ENCODE measurements at places on chromosomes 7 and 10.
A peak's percentile ranks its signal among the peaks of the same experiment; 100 is the strongest.

- no peak for DNase-seq
These were observed 54.2 kb downstream of the DNAJC12 start for GRCh38 chr10:67783606-67784294.

GRCh38 chr7:105279688-105280007, 109.1 kb downstream of the SRPK2 start:
- DNase-seq: no peak

DNA sequence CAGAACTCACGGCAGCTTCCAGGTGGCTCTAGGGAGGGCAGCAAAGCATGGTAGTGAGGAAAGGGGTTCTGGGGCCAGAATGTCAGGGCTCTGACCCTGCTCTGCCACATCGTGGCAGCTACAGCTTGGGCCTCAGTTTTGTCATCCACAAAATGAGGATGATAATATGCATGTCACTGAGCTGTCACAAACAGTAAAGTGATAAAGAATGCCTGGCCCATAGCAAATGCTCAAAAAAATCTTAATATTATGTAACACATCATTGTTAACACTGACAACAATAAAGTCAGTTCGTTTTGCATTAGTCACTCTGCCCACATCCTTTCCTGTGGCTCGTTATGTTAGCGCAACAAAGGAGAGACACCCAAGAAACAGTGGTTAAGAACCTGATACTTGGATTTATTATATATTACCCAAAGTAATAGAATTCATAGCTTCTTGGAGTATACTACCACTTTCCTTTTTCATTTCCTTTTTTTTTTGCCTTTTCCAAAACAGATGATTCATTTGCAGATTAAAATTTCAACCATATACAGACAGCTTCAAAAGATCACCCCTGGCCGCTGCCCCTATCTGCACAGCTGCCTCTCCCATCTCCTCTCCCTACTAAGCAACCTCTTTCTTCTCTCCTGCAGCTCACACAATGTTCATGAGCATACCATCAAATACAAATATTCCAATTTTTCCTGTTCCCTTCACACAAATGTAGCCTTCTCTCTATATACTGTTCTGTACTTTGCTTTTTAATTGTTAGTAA, 45.5 kb upstream of the DDC start:
- no peak for DNase-seq

- no peak for DNase-seq
These were observed 65.4 kb downstream of the FANK1 start for GRCh38 chr10:125961743-125962142.

GRCh38 chr10:80277567-80278250, 11.7 kb downstream of the MAT1A start:
- no peak for DNase-seq

DNA sequence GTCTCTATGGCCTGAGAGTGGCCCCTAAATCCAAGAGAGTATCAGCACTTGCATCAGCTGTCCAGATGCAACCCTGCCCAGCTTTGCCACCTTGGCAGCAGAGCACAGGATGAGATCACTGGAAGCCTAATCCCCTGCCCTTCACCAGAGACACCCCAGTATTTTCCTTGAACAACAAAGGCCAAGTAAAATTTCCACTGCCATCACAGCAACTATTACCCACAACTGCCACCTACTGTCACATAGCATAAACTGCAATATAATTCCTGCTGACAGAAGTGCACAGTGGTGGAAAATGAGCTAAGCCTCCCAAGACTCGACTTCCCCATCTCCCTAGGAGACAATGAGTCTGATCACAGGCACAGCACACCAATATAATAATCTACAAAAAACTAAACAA, 462.8 kb upstream of the ZWINT start:
- DNase-seq: no peak

DNA sequence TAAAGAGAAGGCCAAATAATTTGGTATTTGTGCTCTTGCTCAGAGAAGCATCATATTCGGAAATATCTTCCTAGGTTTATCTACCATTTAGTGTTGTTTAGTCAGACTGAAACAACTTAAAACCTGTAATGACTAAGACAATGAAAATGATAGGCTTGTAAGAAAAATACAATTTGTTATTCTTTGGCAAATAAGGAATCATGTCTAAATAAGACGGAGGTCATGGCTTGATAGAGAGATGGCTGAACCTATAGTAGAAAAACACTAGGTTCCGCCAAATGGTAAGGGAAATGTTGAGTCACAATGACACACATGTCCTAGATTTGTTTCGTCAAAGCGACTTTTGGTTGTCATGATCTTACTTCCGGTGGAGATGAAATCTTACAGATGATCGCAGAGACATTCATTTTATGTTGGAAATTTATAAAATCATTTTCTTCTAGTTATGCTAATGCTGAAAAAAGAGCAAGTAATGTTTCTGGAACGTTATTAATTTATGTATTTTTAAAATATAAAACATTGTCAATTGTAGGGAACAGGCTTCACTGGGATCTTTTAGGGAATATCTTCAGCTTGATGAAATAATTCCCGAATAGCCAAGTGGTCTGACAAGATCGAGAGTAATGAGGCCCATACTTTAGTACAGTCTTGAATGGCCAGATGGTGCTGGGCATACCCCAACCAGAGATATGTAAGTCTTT, 1.0 kb downstream of the SRGN start:
- no peak for DNase-seq

GRCh38 chr10:132398566-132398991, 1.6 kb downstream of the PWWP2B start:
- DNase-seq: no peak

DNA sequence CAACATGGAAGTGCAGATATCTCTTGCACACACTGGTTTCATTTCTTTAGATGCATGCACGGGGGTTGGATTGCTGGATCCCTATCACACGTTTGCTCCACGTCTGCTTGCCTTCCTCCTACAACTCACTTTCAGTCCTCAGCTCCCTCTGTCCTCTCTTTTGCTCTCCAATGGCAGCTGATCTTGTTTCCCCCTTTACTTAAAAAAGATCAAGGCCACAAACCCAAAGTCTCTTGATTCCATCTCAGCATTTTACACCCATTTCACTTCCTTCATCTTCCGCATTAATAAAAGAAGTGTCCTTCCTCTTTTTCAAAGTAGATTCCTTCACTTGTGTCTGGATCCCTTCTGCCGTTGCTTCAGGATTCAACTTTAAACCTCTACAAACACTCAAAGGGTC, 245.2 kb downstream of the DOCK4 start:
- DNase-seq: no peak

- DNase-seq: no peak
These were observed 143.3 kb upstream of the RSU1 start for GRCh38 chr10:16960551-16960950.

DNA sequence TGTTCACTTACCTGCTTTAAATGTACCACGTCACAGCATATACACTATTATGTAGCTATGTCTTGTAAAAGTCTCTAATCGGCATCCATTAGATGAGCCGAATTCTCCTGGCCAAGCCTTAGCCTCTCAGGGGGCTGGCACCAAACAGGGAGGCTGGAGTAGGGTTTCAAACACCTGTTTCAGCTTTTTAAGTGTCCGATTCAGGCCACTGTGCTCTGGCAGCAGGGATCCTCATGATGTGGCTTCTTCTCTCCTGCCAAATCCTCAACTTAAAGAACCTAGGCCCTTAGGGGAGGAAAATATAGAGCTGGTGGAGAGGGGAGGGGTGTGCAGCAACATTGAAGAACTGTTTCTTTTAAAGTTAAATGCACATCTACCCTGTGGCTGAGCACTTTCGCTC, 68.5 kb upstream of the NFKB2 start:
- DNase-seq: no peak

- no peak for DNase-seq
These were observed 36.3 kb upstream of the CDK6 start for GRCh38 chr7:92872701-92873100.

- DNase-seq: peak; percentile 12
These were observed 10.8 kb upstream of the JCAD start for GRCh38 chr10:30070001-30070685.

GRCh38 chr7:50138101-50138500, 45.1 kb upstream of the ZPBP start:
- no peak for DNase-seq

DNA sequence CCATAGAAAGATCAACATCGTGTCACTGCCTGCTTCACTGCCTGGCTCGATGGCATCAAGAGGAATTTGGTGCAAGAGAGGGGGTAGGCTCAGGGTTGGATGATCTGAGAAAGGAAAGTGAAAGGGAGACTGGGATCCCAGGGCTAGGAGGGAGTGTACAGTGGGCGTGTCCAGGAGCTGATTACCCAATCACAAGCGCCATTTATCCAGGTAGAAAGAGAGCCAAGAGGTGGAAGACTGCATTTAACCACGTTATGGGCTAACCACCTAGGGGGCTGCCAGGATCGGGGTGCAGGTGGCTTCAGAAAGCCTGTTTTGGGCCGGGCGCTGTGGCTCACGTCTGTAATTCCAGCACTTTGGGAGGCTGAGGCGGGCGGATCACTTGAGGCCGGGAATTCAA, 10.3 kb downstream of the PODXL start:
- no peak for DNase-seq

DNA sequence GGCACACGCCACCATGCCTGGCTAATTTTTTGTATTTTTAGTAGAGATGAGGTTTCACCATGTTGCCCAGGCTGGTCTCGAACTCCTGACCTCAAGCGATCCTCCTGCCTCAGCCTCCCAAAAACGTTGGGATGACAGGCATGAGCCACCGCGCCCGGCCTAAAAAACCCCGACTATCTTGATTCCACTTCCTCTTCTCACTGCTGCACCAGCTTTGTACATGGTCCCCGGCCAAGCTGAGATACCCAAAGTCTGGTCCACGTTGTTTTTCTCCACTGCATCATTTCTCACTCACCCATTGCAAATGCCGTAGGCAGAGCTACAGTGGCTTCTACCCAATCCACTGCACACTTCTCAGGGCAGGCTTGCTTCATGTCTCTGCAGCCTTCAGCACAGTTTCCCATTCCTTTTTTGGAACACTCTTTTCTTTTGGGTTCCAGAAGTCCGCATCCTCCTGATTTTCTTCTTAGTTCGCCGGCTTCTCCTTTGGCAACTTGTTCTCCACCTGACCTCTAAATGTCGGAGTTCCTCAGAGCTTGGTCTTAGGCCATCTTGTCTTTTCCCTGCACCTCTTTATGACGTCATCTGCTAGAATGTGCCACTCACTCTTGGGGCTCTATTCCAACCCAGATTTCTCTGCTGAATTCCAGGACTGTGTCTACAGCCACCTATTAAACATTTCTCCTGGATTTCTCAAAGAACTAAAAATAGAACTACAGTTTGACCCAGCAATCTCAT, 6.0 kb upstream of the GNB2 start:
- DNase-seq: no peak

DNA sequence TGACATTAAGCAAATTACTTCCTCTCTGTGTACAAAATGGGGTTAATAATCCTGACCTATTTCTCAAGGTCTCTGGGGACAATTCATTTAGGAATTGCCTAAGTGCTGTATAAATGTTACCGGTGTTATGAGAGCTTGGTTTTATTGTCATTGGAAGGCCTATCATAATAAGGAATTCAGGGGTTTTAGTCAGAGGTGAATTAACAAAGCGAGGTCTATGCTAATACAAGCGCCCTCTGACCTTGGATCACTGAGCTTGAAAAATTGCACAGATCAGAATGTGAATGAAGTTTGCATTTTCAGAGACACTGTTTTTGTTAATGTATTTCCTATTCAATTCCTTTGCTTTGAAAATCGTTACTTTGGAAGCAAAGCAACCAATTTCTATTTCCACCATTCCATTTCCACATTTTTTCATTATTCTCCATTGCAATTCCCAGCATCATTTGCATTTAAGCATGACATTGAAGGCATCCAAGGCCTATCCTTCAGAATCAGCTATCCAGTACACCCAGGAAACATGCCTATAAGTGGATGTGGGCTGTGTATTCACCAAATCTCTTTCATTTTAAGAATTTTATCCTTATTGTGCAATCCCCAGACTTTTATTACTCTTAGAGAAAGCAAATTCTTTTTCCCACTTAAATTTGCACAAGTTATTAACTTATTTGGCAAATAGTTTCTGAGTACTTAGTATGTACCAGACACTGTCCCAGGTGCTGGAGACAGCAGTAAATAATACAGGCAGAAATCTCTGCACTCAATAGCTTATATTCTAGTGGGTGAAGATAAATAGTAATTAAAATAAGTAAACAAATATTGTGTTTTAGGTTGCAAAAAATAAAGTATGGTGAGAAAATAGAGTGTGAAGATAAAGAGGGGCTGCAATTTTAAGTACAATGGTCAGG, 133.1 kb downstream of the NRCAM start:
- DNase-seq: no peak

- no peak for DNase-seq
These were observed 76.6 kb upstream of the PDGFA start for GRCh38 chr7:596071-596818.

- no peak for DNase-seq
These were observed 844.9 kb upstream of the PHF14 start for GRCh38 chr7:10128748-10129147.

- no peak for DNase-seq
These were observed 21.6 kb downstream of the SFTPD start for GRCh38 chr10:79927111-79927828.

DNA sequence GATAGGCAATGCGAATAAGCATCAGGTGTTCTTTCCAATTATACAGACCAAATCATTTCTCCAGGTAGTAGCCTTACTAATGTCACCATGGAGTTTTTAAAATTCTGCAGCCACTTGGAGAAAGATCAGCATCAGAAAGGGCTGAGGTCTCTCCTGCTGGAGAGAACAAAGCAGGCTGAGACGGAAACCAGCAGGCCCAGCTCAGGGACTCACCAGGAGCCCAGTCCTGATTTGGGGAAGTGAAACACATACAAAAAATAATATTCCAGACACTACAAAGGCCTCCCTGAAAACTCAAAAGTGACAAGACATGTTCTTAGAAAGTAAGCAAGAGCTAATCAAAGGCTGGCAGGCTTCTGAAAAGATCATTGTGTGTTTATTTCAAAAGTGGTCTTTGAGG, 207.1 kb upstream of the GHITM start:
- DNase-seq: no peak

- peak; percentile 93 for DNase-seq
These were observed 1.6 kb downstream of the KLHDC10 start for GRCh38 chr7:130071701-130072622.

DNA sequence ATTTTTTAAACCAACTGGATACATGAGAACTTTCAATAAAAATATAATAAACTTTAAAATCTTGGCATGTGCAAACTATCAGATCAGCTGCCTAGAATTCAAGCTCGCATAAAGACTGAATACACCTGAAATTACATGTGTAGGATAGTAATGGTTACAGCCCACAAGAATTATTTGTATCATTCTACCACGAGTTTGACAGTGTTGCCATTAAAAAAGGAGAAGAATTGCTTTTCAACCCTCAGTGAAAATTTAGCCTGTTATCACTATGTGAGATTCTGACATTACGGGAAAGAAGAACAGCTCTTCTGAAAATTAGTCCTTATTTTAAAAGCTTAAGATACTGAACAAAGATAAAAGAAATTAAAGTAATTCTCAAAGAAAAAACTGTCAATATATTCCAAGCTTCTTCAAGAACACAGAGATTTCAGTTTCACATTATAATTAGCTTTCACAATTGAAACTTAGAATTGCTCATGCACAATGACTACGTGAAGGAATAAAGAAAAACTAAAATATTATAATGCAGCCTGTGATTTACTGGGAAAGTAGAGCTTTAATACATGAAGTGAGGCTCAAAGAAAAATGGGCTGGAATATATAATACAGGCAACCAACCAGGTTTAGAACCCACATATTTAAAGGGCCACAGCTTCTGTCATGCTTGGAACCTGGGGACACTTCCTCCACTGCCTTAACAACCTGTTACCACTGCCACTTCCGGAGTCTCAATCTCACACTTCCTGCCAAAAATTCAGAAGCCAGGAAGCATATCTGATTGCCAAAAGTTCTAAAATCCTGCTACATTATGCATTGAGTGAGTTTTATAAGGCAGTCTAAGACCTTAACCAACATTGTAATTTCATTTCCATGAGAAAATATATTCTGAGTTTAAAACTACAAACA, 23.2 kb downstream of the TPK1 start:
- no peak for DNase-seq

All from skin of body (tissue), 3 donors.